HAP-1 (cell line): ENCODE measurements at places on chromosomes 3 and 15.
A peak's percentile ranks its signal among the peaks of the same experiment; 100 is the strongest.

DNA sequence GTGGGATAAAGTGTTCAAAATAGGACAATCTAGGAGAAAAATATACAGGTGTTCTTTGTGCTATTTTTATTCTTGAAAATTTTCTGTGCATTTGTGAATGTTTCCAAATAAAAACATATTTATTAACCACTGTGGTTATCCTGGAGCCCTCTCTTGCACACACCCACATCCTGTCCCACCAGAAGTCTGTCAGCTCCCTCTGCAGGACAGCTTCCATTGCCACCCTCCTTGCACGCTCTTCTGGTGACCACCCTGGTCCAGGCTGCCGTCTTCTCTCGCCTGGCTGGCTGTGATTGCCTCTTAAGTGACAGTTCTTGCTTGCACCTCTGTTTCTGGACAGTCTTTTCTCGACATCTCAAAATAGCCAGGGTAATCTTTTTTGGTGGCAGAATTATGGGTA is 394.0 kb downstream of the LRTM1 start:
- DNase-seq = no peak

GRCh38 chr3:94069194-94069813 is 6.4 kb downstream of the NSUN3 start:
- peak; percentile 49 for DNase-seq

GRCh38 chr3:14289590-14290461 is 111.2 kb downstream of the LSM3 start:
- no peak for DNase-seq

GRCh38 chr3:29453284-29454001 is 172.6 kb downstream of the RBMS3 start:
- DNase-seq = no peak

- DNase-seq = no peak
Observed at GRCh38 chr3:72812201-72812600, 36.0 kb downstream of the SHQ1 start.

DNA sequence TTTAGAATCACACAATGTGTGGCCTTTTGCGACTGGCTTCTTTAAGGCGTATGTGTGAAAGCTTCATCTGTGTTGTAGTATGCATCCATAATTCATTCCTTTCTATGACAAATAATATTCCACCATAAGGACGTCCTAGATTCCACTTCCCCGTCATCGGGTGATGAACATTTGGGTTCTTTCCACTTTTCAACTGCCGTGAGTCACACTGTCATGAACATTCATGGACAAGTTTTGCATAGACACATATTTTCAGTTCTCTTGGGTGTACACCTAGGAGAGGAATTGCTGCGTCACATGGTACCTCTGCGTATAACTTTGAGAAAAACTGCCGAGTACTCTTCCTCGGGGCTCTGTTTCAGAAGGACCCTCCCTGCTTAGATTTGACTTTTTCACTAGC is 97.3 kb downstream of the TOP2B start:
- no peak for DNase-seq

GRCh38 chr15:92402751-92403150 is 9.1 kb downstream of the ST8SIA2 start:
- no peak for DNase-seq

GRCh38 chr3:188557235-188557634 is 403.3 kb downstream of the LPP start:
- no peak for DNase-seq

GRCh38 chr3:23739536-23739935 is 66.2 kb upstream of the UBE2E1 start:
- DNase-seq = no peak

DNA sequence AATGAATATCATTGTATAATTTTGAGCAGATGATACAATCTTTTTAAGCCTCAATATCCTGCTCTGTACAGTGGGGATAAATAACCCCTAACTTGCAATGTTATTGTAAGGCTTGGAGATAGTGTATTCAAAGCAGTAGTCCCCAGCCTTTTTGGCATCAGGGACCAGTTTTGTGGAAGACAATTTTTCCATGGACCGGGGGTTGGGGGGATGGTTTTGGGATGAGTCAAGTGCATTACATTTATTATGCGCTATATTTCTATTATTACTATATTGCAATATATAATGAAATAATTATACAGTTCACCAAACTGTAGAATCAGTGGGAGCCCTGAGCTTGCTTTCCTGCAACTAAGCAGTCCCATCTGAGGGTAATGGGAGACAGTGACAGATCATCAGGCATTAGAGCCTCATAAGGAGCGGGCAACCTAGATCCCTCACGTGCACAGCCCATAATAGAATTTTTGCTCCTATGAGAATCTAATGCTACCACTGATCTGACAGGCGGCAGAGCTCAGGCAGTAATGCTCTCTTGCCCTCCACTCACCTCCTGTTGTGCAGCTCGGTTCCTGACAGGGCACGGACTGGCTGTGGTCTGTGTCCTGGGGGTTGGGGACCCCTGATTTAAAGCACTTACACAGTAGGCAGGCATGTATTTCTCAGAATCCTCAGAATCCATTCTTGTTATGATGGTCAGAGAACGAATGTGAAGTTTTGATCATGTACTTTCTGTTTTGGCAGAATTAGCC is 102.2 kb downstream of the PTPRG start:
- no peak for DNase-seq

DNA sequence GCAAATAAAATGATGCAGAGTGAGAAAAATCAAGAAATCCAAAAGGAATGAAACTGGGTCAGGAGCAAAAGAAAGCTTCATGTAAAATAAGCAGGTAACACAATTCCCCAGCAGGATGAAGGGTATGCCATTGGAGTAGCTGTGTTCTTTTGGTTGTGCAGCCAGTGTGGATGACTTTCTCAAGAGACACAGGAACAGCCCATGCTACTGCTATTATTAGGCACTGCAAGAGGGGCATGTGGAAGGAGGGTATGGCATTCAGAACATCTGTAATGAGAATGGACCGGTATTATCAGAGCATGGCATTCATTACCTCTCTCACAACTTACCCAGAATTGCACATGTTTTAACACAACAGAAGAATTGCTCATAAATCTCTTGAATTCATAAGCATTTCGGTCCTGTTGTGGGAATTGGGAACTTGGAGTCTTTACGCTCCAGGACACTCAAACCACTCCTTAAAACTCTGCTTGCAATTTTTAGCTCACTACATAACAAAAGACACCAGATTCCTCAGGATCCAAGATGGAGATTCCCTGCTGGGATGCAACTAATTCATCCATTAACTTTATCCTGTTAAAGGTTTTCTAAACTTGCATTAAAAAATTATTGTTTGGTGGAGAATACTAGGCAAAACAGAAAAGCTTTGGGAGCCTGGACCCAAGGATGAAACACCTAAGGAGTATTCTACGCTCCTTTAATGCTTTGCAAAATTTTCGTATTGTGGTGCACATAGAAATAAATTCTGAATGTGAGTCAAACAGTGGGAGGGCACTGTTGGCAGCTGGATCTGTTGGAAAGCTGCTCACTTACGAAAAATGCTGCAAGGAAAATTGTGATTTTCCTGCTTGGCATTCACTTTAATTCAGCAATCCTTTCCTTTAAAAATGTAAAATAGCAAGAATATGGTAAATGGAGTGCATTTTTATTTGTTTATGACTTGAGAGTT is 34.6 kb upstream of the CDIN1 start:
- peak; percentile 89 for DNase-seq

DNA sequence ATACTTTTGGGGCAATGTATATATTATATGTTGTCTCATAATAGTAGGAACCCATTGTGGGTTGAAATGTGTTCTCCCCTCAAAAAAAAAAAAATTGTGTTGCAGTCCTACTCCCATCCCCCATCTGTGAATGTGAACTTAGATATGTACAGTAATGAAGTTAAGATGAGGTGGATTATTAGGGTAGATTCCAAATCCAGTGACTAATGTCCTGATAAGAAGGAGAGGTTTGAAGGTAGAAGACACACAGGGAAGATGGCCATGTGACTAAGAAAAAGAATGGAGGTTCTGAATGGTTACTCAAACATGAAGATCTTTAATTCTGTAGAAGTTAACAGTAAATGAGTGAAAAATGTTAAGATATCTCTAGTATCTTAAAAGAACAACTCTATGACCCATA is 3.0 kb upstream of the ATOSA start:
- DNase-seq = no peak

DNA sequence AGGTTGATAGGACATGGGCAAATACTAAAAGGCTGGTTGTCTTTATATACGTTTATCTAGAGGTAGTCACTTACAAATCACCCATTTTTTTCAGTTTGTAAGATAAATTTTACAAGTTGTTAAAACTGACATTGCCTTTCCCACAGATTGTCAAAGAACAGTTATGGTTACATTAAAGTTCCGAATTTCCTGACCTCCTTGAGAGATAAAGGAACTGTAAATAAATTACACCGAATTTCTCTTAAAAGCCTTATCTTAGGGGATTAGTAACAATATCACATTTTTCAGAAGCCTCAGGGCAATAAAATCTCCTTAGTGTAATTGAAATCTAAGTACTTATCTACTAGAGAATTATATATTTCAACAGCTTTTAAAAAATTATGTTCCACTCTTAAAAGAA is 49.5 kb downstream of the ZPLD1 start:
- no peak for DNase-seq

GRCh38 chr3:48248095-48248850 is 7.4 kb downstream of the ZNF589 start:
- DNase-seq = no peak

- no peak for DNase-seq
Observed at GRCh38 chr3:124407260-124407659, 323.0 kb upstream of the UMPS start.

DNA sequence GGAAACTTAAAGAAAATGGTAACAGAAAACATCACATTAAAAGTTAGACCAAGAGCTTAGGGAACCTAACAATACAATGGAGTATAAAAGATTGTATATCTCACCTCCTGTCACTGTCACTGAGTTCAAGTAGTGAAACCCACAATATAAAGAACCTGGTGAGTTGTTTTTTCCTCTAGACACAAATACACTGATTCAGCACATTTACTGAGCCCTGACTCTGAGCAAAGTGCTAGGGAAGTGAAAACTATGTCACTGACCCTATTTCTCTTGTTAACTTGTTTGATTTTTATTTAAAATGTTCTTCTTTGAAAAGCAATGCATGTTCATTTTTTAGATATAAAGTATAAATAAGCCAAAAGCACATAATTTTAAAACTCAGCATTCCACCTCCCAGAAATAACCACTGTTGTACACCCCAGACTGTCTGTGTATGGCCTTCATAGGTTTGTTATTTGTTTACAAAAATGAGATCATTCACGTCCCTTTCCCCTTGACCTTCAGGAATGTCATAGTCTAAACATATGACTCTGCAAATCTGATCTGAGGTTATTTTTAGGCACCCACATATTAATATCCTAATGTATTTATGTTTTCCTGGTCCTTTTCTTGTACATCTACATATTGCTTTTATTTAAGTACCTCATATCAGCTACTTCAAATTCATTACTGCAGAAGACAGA is 69.2 kb upstream of the CSTA start:
- no peak for DNase-seq

DNA sequence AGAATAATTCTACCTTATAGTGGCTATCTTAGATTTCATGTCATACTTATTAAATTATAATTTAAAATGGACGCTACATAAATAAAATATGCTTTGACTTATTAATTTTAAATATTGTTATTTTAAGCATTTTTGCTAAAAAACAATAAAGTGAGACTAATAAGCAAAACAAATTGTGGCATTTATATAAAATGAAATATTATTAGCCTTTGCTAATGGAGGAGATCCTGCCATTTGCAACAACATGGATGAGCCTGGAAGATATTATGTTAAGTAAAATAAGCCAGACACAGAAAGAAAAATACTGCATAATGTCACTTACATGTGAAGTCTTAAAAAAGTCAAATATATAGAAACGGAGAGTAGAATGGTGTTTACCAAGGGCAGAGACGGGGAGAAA is 54.8 kb upstream of the PIK3R4 start:
- DNase-seq = no peak

- DNase-seq = no peak
Observed at GRCh38 chr15:39539466-39539865, 41.4 kb upstream of the THBS1 start.

DNA sequence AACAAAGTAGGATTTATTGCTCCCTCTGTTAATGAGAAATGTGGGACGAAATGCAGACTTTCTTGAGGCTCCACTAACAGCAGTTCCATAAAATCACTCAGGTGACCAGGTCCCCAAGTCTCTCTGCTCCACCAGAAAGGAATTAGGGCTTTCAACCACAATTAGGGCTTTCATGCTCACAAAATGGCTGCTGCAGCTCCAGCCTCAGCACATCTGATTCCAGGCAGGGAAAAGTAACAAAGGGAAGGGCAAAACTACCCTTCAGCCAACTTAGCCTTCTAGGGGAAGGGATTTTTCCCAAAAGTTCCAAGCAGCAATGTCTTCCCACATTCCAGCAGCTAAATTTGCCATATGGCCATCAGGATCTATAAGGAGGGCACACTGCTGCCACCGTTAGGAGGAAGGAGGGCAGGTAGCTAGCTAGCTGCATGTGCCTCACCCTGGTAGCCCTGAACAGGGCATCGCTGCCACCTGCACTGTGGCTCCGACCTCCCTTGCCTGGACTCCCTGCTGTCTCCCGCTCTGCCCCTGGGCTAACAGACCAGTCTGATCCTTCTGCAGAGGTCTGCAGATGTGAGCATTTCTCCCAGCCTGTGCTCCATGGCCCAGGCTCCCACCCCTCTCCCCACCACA is 12.8 kb downstream of the CFAP100 start:
- DNase-seq = no peak

- no peak for DNase-seq
Observed at GRCh38 chr15:49438962-49439631, 16.1 kb downstream of the FGF7 start.

GRCh38 chr3:193845144-193845543 is 252.1 kb downstream of the OPA1 start:
- DNase-seq = no peak

- peak; percentile 53 for DNase-seq
Observed at GRCh38 chr3:13477943-13478342, 2.2 kb upstream of the HDAC11 start.

DNA sequence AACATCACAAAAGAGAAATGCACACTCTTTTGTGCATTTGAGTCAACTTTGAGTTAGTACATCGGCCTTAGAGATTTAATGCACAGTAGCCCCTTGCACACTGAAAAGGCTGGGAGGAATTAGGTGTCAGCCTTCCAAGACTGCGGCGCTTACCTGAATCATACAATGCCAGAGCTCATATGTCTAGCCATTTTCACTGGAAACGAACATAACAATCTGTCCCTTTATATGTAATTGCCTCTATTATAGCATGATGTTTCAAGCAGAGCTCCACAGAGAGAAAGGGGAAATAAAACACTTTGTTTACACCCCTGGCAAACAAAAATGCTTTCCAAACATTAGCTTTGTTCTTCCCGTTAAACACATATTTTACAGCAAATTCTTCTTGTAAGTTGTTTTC is 315.7 kb upstream of the SLCO3A1 start:
- no peak for DNase-seq

- no peak for DNase-seq
Observed at GRCh38 chr3:39961230-39961629, 151.8 kb downstream of the MYRIP start.

DNA sequence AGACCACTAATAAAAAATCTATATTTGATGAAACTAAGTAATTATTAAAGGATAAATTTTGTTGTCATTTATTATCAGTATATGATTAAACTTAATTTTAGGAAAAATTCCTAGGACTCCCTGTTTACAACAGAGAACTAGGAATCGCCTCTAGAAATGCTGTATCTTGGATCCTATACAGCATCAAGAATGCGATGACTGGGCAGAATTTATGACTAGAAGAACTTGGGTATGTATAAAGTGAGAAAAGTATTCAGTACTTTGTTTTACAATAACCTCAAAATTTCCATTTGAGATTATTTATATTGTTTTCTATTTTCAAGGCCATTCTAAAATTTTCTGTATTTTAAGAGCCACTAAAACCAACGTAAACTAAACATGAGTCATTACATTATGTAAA is 82.3 kb upstream of the AGTR1 start:
- DNase-seq = no peak
